Psoas muscle (tissue), 8 donors: ENCODE measurements at places on chromosomes 3 and 15. TPM values are rescaled to one million over a fixed set of nuclear protein-coding genes. Genes with fewer than 3 reads are reported as not detected.

GRCh38 chr15:32651229-32651837 is 9.8 kb downstream of the SCG5 start:
- DNase-seq: peak; percentile 64

GRCh38 chr15:28097656-28098359 is 1.3 kb downstream of the OCA2 start:
- no peak for DNase-seq

DNA sequence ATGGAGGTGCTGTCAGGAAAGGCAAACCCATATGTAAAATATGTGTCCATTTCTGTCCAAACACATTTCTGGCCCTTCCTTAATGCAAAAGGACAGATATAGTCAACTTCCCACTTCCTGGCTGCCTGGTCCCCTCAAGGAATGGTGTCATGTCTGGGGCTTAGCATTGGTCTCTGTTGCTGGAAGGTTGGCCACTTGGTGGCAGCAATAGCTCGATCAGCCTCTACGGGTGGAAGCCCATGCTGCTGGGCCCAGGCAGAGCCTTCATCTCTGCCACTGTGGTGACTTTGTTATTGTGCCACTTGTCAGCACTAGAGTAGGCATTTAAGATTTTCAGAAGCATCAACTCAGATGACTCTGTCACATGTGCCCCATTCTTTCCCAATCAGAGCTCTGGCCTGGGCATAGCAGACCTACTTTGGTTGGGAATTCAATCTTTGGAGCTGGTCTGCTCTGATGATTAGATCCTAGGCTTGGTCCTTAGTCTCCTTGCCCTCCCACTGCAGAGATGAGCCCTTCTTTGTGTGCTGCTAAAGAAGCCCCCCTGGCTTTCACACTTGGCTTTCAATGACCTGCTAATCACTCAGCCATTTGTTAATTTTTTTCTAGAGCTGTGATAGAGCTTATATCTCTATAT is 51.0 kb upstream of the SPSB4 start:
- peak; percentile 75 for DNase-seq

DNA sequence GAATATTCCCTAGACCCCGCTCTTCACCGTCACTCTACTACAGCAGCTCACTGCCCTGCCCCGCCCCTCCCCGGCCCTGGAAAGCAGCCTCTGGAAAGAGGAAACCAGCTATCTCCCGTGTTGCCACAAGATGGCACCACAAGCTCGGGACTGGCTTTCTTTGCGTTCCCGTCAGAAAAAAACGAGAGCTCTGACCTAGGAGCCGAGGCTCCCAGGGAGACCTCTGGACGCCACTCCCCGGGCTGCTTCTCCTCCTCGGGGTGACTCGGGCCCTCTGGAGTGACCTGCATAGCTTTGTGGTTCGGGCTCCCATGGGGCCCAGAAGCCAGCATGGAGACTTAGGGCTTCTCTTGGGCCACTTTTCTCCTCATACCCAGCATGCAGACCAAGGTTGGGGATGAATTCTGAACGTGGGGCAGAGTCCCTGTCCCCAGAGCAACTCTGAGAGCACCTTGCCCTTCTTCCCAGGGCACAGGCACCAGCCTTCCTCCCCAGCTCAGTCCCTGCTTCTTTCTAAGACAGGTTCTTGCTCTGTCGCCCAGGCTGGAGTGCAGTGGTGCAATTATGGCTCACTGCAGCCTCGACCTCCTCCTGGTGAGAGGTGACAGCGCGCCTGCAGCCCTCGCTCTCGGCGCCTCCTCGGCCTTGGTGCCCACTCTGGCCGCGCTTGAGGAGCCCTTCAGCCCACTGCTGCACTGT is 19.0 kb downstream of the STOML1 start:
- DNase-seq: peak; percentile 90

GRCh38 chr3:99532246-99532645 is 106.1 kb upstream of the COL8A1 start:
- no peak for DNase-seq

DNA sequence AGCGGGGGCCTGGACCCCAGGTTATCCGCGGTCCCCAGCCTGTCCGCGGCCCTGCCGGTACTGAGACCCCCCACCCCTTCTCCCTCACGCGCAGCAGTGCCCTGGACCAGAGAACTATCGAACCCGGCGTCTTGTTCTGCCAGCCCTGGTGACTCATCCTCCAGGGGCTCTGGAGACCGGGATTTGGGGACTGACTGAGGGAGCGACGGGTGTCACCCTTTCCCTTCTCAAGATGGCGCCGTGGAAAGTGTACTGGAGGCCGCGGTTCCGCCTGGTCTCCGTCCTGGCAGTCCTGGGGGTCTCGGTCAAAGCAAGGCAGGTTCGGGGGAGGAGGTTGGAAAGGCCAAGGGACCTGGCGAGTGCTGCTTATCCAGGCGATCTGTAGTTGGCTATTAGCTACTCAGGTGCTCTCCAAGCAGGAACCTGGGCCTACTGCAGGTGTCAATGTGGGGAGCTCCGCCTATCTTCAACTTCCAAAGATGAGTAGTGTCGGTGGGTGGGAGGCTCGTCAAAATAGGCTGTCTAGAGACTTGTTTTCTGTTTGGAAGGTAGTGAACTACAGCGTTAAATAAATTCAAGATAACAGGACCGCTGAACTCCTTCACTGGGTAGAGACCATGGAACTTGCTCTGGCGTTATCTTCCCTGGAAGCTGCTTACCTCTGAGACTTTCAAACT is 790 bp downstream of the RAB5A start:
- DNase-seq: peak; percentile 73

GRCh38 chr15:79721256-79721655 is 175.6 kb downstream of the MTHFS start:
- no peak for DNase-seq

DNA sequence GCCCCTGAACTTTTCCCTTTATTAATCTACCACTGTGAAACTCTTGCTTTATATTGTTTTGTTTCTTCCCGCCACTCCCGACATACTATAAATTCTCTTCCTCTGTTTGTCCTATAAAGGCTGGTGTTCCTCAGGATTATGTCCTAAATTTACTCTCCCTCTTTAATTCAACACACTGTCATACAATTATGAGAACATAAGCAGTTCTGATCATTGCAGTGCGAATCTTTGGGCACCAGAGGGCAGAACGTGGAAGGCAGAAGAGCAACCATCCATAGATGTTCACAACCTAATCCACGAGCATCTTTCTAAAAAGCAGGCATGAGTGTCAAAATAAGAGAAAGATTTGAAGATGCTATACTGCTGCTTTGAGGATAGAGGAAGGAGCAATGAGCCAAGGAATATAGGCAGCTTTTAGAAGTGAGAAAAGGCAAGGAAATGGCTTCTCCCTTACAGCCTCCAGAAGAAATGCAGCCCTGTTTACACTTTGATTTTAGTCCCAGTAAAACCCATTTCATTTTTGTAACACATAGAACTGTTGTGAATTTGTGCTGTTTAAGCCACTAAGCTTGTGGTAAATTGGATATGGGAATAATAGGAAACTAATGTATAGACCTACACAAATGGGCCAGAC is 179.4 kb downstream of the GBE1 start:
- no peak for DNase-seq

DNA sequence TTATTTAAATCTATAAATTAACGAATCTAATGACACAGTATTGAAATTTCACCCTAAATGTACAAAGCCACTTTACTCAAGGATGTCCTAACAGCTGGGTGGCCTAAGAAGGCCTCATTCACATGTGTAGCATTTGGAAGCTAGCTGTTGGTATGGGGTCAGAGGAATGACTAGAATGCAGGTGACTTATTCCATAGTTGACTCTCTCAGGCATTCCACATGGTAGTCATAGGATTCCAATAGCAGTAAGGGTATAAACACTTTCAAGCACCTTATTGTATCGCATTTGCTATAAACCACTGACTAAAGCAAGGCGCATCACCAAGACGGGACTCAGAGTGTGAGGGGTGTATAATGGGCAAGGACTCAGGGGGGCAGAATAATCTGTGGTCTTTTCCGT is 294.8 kb upstream of the EPHA3 start:
- DNase-seq: no peak

GRCh38 chr15:44286814-44287452 is 1.6 kb upstream of the GOLM2 start:
- no peak for DNase-seq

GRCh38 chr3:179265875-179266274 is 15.0 kb upstream of the KCNMB3 start:
- no peak for DNase-seq

DNA sequence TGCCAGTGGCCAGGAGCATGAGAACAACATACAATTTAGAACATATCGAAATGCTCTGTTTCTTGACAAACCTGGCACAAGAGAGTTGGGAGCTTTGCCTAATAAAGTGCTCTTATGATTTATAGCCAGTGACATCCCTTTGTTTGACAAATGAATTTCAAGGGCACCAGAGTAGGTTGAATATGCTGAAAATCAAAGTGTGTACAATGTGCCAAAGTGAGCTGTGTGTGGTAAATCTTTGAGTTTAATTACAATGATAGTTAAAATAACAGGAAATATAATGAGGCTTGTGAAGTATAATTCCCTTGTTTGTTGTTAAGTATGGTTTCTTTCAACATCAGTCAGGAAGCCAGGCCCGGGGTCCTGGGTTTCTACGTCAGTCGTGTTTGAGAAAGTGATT is 211.9 kb downstream of the EBLN2 start:
- DNase-seq: no peak

DNA sequence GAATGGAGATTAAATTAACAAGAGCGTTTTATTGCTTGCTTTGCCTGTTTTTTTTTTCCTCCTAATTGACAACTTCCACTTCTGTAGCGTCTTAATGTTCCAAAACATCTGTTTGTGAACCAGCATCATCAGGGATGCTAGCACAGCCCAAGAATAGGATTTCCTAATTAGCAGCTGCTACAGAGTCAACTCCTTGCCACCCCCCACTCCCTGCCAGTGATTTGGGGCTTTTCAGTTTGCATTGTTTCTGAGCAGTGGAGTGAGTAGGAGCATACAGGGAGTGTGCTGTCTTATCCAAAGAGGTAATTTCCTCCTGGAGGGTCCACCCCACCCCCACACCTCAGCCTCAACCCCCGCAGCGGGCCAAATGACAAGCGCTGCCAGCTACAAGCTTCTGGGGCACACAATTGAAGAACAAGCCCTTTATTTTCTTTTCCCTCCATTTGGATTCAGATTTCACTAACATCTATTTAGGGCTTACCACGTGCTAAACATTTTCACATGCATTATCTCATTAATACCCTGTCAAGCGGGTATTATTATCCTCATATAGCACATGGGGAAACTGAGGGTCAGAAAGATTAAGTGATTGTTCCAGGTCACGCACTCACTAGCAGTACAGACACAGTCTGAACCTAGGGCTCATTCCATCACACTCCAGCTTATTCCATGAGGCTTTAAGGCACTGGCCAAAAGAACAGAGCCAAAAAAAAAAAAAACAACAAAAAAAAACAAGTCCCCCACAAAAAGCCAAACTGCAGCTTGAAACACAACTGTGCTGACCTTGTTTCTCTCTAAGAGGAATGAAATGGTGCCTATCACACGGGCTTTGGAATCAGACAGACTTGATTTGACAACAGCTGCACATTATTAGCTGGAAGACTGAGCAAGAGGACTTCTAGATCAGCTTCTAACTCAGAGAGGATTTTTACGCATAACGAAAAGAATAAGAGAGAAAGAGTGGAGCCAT is 16.4 kb downstream of the HEG1 start:
- no peak for DNase-seq

DNA sequence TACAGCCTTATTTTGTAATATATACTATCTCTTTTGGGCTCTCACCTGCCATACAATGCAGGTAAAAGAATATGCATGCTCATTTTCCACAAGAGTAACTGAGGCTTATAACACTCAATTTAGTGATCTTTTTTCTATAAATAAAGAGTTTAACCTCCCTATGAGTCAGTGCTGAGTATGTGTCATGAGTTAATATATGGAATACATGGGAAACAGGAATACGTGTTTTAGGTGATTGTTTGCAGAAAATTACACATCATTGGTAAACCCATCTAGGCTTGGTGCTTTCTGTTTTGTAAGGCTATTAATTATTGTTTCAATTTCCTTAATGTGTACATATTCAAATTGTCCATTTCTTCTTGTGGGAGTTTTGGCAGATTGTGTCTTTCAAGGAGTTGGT is 411.3 kb downstream of the GRM7 start:
- DNase-seq: no peak

DNA sequence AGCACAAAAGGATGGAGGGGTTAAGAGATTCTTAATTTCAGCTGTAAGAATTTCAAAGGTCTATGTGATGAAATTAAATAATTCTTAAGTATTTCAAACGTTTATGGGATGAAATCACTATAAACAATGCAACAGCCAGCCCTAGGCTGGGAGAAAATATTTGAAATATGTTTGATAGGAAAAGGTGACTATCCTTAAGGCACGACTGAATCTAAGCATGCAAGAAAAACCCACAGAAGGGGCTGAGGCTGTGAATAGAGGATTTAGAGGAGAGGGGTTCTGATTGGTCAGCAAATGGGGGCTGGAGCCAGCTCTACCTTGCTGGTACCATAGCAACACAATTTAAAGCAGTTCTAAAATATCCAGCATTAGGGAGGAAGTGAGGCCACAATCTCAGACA is 220.8 kb upstream of the ATP10A start:
- no peak for DNase-seq

DNA sequence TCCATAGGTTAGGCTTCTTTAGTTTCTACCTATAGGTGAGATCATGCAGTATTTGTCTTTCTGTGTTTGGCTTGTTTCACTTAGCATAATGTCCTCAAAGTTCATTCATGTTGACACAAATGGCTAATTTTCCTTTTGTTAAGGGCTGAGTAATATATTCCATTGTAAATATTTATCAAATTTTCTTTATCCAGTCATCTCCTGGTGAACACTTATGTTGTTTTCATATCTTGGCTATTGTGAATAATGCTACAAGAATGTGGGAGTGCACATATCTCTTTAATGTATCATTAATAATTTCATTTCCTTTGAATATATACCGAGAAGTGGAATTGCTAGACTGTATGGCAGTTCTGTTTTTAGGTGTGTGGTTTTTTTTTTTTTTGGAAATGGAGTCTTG is 250.9 kb upstream of the SEMA6D start:
- DNase-seq: no peak

GRCh38 chr3:27596334-27596841 is 112.2 kb upstream of the SLC4A7 start:
- DNase-seq: no peak

- no peak for DNase-seq
These were observed 425.3 kb upstream of the CBLB start for GRCh38 chr3:106294121-106294520.

DNA sequence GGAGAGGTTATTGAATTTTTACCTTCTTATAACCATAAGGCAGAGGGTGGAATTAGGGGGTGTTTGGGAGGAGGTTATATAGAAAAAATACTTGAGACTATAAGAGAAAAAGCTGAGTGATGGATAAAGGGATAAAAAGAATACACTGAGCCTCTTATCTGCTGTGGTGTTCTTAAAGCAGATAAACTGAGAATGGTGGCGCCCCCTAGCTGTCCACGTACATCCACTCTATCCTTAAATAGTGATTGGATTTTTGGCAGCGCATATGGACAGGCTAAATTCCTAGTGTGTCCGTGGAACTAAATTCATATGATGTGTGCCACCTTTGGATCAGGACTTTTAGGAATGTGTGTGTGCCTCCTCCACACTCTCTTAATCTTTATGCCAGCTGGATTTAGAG is 121.1 kb downstream of the OXSM start:
- DNase-seq: no peak

EEFSEC gene
- polyA plus RNA-seq: 14.0 TPM

MAGI1 gene
- 8.1 TPM for polyA plus RNA-seq

RPUSD3 gene
- polyA plus RNA-seq: 59.9 TPM

TGM4 gene
- polyA plus RNA-seq: not detected

MAPKBP1 gene
- 5.3 TPM for polyA plus RNA-seq

PP2D1 gene
- polyA plus RNA-seq: not detected

SERINC4 gene
- 0.93 TPM for polyA plus RNA-seq

PXK gene
- polyA plus RNA-seq: 8.6 TPM

PLSCR2 gene
- not detected for polyA plus RNA-seq

CCDC39 gene
- 0.03 TPM for polyA plus RNA-seq

CRABP1 gene
- polyA plus RNA-seq: 0.05 TPM

PLSCR5 gene
- polyA plus RNA-seq: not detected

RAB8B gene
- 4.6 TPM for polyA plus RNA-seq

CHRM5 gene
- polyA plus RNA-seq: under 0.01 TPM
